ENCODE measurements at places on chromosomes 5 and 9. TPM values are rescaled to one million over a fixed set of nuclear protein-coding genes. Genes with fewer than 3 reads are reported as not detected.
A peak's percentile ranks its signal among the peaks of the same experiment; 100 is the strongest.

DNA sequence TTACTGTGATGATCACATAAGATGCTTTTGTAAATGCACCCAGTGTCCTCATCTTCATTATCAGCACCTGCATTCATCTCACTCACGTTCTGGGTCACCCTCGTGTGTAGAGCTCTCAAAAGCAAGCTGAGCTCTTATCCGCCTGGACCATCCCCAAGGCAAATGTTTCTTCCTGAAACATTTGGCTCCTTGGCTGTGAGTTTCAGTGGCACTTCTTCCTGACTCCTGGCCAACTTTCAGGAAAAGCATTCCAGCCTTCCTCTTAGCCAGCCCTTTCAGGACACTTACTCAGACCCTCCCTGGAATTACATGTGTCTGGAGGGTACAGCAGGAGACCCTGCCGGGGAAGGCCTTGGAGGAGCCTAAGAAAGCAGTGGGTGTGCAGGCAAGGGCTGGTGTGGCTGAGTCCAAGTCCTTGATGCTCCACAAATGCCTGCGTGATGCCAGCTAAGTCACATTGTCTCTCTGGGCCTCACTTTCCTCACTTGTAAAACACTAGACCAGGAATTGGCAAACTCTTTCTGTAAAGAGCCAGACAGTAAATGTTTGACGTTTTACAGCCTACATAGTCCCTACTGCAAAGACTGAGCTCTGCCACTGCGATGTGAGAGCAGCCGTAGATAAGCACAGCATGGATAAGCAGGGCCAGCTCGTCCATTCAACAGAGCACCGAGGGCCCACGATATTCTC, 72.1 kb downstream of the PDE6A start:
- H3K27me3 ChIP-seq, result no peaks in the 10 kb centered on the region
- no peak overlapping the region for H3K27ac ChIP-seq
- DNase-seq, result no peak
- no peaks in the 10 kb centered on the region for H3K36me3 ChIP-seq

GRCh38 chr9:113657765-113658544, 194.4 kb downstream of the RGS3 start:
- H3K4me3 ChIP-seq, result no peak overlapping the region
- H3K27me3 ChIP-seq, result peaks cover 29% of the 10 kb centered on the region
- peak; percentile 59 for DNase-seq
- H3K27ac ChIP-seq, result no peak overlapping the region
- H3K4me1 ChIP-seq, result peaks cover 15% of the 10 kb centered on the region

DNA sequence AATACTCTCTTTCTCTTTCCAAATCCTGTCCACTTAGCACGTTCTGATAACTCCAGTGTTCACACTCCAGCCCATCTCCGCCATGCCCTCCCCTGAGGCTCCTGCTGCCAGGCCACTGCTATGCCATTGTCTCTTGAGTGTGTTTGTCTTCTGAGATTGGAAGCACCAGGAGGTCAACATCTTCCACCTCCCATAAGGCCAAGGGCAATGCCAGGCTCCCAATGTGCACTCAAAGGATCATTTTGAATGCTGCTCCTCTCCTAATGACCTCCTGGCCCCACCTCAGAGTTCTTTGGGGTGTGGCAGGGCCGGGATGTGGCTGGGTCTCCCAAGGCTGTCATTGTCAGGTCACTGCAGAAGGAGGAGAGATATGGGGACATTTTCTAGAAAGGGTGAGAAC, 19.5 kb downstream of the IGIP start:
- peaks cover 12% of the 10 kb centered on the region for H3K4me1 ChIP-seq
- no peak for DNase-seq
- H3K4me3 ChIP-seq, result peak overlapping the region; percentile 48
- H3K27ac ChIP-seq, result no peak overlapping the region
- peaks cover 57% of the 10 kb centered on the region for H3K27me3 ChIP-seq

DNA sequence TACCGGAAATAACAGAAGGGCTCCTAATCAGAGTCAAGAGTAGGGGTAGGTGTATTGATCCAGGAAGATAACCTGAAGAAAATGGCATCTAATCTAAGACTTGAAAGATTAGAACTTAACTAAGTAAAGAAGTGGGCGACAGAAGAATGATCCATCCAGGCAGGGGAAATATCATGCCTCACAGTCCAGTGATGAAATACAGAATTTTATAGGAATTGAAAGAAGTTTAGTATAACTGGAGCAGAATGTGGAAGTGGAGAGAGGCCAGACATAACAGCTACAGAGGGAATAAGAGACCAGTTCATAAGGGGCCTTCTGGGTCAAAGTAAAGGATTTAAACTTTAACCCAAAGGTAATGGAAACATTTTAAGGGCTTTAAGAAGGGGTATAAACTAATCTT, 42.2 kb downstream of the ERP44 start:
- no peaks in the 10 kb centered on the region for H3K27me3 ChIP-seq
- peaks cover 17% of the 10 kb centered on the region for H3K36me3 ChIP-seq
- H3K4me1 ChIP-seq, result no peaks in the 10 kb centered on the region
- H3K4me3 ChIP-seq, result no peak overlapping the region
- no peak for DNase-seq
- H3K27ac ChIP-seq, result no peak overlapping the region

DNA sequence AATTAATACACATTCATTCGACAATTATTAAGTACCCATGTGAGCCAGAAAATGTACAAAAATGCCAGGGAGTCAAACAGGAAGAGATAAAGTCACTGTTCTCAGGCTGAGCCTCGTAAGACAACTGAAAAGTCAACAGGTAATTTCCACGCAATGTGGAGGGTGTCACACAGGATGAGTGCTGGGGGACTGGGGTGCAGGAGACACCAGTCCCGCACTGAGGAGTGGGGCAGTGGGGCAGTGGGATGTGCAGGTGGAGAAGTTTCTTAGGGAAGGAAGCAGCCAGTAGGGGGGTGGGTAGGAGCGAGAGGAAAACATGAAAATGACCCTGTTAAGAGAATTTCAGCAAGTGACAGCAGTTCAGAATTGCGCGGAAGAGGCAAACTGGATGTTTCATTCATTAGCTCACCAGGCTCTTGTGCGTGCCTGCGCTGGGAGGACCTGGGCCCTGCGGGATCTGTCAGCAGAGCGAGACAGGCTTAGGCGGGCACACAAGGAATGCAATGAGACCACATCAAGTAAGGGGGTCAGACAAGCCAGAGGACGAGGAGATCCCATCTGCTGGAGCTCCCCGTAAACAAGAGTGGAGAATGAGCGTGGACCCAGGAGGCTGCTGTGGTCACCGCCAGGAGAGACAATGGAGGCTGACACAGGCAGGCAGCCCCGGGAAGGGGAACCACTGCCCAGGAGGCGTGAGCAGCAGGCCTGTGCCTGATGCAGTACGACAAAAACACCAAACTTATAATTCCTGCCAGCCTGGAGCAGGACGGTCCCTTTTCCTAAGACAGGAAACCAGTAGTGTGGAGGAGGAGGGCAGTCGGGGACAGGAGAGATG, 21.0 kb downstream of the CAMSAP1 start:
- H3K36me3 ChIP-seq, result no peaks in the 10 kb centered on the region
- peak; percentile 31 for DNase-seq
- peak overlapping the region; percentile 83 for H3K27ac ChIP-seq
- no peak overlapping the region for H3K4me3 ChIP-seq
- H3K27me3 ChIP-seq, result no peaks in the 10 kb centered on the region

DNA sequence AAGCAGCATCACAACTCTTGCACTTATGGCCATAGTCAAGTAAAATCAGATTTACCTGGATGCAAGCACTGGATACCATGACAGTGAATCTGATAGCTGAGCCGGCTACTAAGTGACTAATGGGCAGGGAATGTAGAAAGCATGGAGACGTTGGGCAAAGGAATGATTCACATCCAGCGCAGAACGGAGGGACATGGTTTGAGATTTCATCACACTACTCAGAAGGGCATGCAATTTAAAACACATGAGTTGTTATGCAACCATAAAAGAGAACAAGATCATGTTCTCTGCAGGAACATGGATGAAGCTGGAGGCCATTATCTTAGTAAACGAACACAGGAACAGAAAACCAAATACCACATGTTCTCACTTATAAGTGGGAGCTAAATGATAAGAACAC, 169.1 kb upstream of the PIK3R1 start:
- H3K27me3 ChIP-seq, result no peaks in the 10 kb centered on the region
- no peak for DNase-seq
- peaks cover 8% of the 10 kb centered on the region for H3K36me3 ChIP-seq

- H3K36me3 ChIP-seq, result peaks cover 15% of the 10 kb centered on the region
- no peak for DNase-seq
- peaks cover 46% of the 10 kb centered on the region for H3K4me1 ChIP-seq
- no peak overlapping the region for H3K4me3 ChIP-seq
- peak overlapping the region; percentile 88 for H3K27ac ChIP-seq
- H3K27me3 ChIP-seq, result no peaks in the 10 kb centered on the region
Measured at GRCh38 chr5:141521244-141521781, 32.4 kb downstream of the PCDHGC5 start.

GRCh38 chr9:88017096-88017495, 42.8 kb upstream of the CDK20 start:
- H3K27me3 ChIP-seq, result no peaks in the 10 kb centered on the region
- DNase-seq, result no peak
- peaks cover 11% of the 10 kb centered on the region for H3K4me1 ChIP-seq
- H3K27ac ChIP-seq, result no peak overlapping the region
- H3K36me3 ChIP-seq, result no peaks in the 10 kb centered on the region

- no peak overlapping the region for H3K27ac ChIP-seq
- H3K4me1 ChIP-seq, result no peaks in the 10 kb centered on the region
- H3K27me3 ChIP-seq, result no peaks in the 10 kb centered on the region
Measured at GRCh38 chr9:8684978-8685708, 885.6 kb upstream of the DMAC1 start.

The MARVELD2 gene
- 20.0 TPM for total RNA-seq

The PCDHGC4 gene
- total RNA-seq, result 5.2 TPM

The DIRAS2 gene
- 0.14 TPM for total RNA-seq

The BHMT2 gene
- not detected for total RNA-seq

The KIAA0825 gene
- 5.6 TPM for total RNA-seq

Data from mesothelial cell of epicardium (in vitro differentiated cells).